Activated naive CD4-positive, alpha-beta T cell (primary cell): ENCODE measurements at places on chromosomes 13 and 19.

DNA sequence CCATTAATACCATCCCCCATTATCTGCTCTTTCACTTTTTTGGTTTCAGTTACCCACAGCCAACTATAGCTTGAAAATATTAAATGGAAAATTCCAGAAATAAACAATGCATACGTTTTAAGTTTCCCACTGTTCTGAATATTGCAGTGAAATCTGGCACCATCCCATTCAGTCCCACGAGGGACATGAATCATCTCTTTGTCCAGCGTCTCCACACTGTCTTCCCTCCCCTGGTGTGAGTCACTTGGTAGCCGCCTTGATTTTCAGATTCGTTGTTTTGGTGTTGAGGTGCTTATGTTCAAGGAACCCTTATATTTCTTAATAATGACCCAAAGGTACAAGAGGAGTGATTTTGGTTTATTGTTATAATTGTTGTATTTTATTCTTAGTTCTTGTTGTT, 246.1 kb downstream of the DCT start:
- DNase-seq = no peak

- DNase-seq = peak; percentile 4
Measured at GRCh38 chr13:32791545-32792172, 205.4 kb downstream of the PDS5B start.

DNA sequence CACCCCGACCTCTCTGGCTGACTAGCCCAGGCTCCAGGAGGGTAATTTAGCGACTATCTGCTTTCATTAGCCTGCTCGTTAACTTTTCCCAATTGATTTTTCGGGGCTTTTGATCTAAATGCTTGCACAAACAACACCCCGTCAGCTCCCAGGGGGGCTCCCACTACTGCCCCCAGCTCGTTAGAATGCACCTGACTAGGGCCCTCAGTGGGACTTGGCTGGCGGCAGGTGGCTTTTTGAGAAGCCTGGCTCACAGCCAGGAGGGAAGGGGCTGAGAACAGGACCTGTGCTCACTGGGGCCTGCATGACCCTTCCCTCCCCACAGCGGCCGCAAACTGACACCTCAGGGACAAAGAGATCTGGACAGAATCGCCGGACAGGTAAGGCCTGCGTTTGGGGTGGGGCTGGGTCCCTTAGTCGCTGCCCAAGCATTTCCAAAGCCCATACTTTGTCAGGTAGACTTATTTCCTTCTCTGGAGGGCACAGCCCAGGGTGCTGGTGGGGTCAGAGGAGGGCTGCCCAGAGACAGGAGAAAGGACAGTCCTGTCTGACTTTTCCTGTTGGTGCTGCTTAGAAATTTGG, 7.6 kb upstream of the CD79A start:
- no peak for DNase-seq

DNA sequence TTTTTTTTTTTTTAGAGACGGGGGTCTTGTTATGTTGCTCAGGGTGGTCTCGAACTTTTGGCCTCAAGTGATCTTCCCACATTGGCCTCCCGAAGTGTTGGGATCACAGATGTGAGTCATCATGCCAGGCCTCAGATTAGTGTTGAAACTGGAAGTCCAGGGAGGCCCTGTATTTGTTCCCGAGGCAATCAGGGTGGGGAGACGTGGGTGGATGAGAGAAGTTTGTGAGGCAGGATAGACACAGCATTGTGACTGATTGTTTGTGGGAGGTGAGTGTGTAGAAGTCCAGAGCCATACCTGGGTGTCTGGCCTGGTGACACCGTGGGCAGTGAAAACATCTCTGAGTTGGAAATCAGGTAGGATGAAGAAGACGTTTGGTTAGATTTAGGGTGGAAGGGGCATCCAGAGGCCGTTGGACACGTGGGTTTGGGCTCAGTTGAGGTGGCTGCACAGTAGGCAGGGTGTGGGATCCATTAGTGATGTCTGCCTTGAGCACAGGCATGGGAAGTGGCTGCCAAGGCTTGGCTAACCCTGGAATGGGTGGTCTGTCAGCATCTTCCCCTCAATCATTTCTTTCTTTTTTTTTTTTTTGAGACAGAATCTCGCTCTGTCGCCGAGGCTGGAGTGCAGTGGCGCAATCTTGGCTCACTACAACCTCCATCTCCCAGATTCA, 12.4 kb downstream of the RTN2 start:
- no peak for DNase-seq

GRCh38 chr19:16143399-16144215, at the start of gene HSH2D:
HSH2D (plus strand) TSS chr19:16143685; CDS start chr19:16148751, 5,066 bp downstream.
- DNase-seq = peak; percentile 28

- no peak for DNase-seq
Measured at GRCh38 chr19:13165162-13165997, 15.2 kb downstream of the IER2 start.

DNA sequence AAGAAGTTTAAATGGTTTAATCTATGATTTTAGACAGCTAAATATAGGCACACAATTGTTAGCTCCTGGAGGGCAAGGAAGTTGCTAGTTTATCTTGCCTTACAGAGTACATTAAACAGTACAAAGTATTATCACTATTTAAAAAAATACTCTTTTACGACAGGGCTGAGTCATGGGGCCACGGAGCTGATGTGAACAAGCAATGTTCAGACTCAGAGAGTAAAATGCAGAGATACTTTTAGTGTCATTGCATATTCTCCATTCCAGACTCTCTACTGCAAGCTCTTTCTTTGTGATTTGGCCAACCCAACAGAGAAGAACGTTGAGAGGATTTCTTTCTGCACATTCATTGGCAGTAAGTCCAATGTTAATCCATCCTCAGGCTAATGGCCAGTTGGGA, 352.4 kb downstream of the SPRY2 start:
- no peak for DNase-seq

- no peak for DNase-seq
Measured at GRCh38 chr13:42038661-42039456, 9.6 kb upstream of the DGKH start.

DNA sequence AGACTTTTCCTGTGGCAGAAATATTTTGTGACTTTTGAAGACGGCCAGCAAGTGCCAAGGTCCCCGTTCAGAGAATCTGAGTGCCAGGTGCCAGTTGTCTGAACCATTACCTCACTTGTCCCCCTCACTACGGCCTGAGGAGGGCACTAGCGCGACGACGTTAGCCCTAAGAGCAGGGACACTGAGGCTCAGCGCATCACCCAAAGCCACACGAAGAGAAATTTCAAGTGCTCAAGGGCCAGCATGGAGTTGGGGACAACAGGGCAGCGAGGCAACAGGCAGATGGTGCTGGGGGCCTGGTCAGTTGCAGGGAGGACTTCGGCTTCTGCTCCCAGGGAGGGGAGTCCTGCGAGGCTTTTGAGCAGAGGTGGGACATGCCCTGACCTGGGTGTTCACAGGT, 9.5 kb upstream of the TYK2 start:
- DNase-seq = no peak

DNA sequence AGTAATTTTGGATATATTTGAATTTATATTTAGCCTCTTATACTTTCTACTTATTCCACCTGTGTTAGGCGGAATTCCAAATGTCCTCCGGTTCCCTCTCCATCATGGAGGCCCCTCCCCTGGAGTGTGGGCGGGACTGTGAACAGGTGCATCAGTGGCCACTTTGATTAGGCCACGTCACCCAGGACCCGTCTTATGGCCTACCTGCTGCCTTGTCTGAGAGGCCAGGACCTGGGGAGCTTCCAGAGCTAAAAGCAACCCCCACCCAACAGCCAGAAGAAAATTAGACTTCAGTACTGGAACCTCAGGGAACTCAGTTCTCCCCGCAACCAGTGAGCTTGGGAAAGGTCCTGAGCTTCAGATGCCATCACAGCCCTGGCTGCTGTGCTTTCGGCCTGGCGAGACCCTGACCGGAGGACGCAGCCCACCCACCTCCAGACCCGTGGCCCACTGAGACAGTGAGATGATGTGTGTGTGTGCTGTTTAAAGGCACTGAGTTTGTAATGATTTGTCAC, 200.2 kb upstream of the SOX1 start:
- no peak for DNase-seq

- no peak for DNase-seq
Measured at GRCh38 chr19:15010501-15011300, 31.0 kb upstream of the SLC1A6 start.

- DNase-seq = no peak
Measured at GRCh38 chr19:51493776-51494175, 7.8 kb downstream of the SIGLEC12 start.

- no peak for DNase-seq
Measured at GRCh38 chr13:44664308-44664707, 88.2 kb upstream of the TSC22D1 start.

- DNase-seq = no peak
Measured at GRCh38 chr13:43520351-43520750, 266.4 kb downstream of the ENOX1 start.

GRCh38 chr13:72218966-72219365, 352.0 kb upstream of the DACH1 start:
- DNase-seq = no peak

- no peak for DNase-seq
Measured at GRCh38 chr13:49904729-49905456, 31.2 kb downstream of the SPRYD7 start.

- peak; percentile 44 for DNase-seq
Measured at GRCh38 chr19:35644987-35645679, 3.0 kb upstream of the COX6B1 start.

GRCh38 chr19:58346961-58347929, 6.0 kb downstream of the A1BG start:
- DNase-seq = peak; percentile 38

DNA sequence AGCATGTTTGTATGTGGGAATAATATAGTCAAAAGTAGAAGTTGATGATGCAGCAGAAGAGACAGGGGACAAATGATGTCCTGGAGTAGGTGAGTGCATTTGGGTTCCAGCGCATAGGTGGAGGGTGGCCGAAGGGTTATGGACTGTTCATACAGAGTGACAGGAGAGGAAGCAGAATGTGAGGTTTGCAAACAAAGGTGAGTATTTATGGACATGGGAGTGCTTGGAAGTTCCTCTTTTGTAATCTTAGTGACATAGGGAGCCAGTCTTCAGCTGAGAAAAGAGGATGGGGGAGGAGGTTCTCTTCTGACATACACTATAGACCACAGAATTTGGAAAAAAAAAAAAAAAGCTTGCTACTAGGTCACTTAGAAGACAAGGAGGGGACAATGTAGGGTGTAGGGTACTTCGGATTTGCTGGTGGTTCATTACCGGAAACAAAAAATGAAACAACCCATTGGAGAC, 331.6 kb downstream of the DLEU7 start:
- no peak for DNase-seq

DNA sequence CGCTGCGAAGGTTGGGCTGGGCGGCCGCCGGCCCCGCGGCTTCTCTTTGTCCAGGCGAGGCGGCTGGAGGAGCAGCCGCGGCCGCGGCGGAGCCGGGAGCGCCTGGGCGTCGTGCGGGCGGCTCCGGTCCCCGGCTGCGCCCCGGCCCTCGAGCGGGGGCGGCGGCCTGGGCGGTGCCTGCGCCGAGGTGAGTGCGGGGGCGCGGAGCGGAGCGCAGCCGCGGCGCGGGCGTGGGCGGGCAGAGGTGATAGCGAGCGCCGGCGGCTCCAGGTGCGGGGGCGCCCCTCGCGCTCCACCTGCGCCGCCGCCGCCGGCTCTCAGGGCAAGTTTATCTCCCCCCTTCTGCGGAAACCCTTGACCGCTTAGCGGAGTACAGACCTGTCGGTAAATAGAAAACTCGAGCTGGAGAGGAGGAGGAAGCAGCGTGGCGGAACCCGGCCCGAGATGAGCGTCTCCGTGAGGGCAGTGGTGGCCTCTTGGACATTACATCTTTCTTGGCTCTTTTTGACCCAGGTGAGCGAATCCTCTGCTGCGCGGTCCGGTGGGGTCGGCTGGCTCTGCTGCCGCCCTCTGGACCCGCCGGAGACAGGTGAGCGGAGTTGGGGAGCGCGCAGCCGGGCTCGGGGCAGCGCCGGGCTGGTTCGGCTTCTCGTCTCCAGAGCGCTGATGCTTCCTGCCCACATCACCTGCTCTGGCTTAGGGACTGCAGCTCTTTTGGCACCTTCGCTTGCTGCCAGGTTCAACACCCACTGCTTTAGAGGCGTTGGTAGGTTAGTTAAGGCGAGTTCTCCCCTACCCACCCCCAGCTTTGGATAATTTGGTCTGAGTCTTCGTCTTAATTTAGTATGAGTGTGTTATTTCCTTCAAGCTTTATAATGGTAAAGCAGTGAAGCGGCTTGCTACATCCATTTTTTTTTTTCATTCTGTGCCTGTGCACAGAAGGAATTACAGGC, at the start of gene MTUS2:
Gene MTUS2, plus strand, starts transcription at position 241 of the 953 bp plus-strand sequence.
- DNase-seq = no peak

DNA sequence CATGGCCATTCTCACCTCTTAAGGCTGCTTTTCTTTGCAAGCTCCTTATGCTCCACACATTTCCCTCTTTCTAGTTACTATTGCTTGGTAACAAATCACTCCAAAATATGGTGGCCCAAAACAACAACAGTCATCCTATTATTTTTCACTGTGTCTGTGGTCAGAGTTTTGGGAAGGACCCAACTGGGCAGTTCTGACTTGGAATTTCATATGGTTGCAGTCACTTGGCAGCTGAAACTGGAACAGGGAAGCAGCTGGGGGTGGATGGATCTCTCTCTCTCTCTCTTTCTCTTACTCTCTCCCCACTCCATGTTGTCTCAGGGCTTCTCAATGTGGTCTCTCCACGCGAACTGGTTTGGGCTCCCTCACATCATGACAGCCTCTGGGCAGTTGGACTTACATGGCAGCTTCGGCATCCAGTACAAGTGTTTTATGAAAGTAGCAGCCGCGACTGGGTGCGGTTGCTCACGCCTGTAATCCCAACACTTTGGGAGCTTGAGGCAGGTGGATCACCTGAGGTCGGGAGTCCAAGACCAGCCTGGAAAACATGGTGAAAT, 39.6 kb downstream of the NUMBL start:
- DNase-seq = no peak

GRCh38 chr13:85347251-85347650, 452.0 kb downstream of the SLITRK6 start:
- DNase-seq = no peak

DNA sequence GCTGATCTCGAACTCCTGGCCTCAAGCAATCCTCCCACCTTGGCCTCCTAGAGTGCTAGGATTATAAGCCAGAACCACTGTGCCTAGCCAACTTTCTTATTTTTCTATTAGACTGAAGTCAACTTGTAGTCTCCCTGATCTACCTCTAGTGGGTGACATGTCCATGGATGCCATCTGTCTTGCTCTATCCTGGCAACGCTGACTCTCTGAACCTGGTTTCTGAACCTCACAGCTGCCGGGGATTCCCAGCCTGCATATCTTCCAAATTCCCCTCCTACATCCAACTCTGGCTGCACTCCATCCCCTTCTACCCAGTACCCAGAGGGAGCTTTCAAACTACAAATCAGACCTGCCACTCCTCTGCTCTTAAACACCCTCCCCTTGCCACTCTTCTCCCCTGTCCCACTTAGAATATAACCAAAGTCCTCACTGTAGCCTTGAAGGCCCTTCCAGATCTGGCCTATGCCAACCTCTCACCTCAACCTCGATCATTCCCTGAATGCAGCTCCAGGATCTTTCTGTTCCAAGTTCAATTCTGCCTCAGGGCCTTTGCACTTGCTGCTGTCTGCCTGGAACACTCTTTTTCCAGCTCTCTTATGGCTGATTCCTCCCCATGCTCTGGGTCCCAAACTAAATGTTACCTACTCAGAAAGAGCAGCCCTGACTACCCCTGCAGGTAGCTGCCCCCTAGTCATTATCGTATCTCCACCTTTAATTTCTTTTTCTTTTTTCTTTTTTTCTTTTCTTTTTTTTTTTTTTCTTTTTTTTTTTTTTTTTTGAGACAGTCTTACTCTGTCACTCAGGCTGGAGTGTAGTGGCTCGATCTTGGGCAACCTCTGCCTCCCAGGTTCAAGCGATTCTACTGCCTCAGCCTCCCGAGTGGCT, 2.2 kb downstream of the CLIP3 start:
- DNase-seq = no peak

- no peak for DNase-seq
Measured at GRCh38 chr19:15318241-15318691, 14.1 kb downstream of the BRD4 start.

- DNase-seq = no peak
Measured at GRCh38 chr19:38928391-38929001, 2.1 kb downstream of the SARS2 start.
